ENCODE measurements at places on chromosomes 1 and 21.

GRCh38 chr1:42176902-42177519, 12.5 kb upstream of the GUCA2A start:
- DNase-seq = peak; percentile 72

GRCh38 chr1:66984491-66984890, 59.7 kb downstream of the MIER1 start:
- DNase-seq = no peak

DNA sequence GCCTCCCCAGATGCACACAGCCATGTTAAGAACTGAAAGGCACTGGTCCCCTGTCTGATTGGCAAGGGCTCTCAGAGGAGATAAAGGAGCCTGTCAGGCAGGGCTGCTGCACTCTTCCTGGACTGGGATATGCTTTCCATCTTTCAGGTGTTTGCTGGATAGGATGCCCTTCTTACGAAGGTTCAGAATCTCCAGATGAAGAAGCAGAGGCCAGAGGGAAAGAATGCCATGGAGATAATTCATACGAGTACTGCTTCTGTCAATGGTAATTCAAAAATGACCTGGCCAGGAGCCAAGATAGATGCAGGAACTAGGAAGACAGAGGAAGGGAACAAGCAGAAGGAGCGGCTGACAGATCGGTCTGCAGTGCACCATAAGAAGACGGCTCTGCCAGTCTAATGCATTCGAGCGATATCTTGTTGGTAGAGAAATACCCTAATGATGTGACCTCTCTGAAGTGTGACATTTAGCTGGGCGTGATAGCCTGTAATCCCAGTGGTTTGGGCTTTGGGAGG, 16.6 kb upstream of the ATP2B4 start:
- DNase-seq = no peak

- peak; percentile 89 for DNase-seq
These were observed 6.1 kb downstream of the IPO13 start for GRCh38 chr1:43952731-43953346.

DNA sequence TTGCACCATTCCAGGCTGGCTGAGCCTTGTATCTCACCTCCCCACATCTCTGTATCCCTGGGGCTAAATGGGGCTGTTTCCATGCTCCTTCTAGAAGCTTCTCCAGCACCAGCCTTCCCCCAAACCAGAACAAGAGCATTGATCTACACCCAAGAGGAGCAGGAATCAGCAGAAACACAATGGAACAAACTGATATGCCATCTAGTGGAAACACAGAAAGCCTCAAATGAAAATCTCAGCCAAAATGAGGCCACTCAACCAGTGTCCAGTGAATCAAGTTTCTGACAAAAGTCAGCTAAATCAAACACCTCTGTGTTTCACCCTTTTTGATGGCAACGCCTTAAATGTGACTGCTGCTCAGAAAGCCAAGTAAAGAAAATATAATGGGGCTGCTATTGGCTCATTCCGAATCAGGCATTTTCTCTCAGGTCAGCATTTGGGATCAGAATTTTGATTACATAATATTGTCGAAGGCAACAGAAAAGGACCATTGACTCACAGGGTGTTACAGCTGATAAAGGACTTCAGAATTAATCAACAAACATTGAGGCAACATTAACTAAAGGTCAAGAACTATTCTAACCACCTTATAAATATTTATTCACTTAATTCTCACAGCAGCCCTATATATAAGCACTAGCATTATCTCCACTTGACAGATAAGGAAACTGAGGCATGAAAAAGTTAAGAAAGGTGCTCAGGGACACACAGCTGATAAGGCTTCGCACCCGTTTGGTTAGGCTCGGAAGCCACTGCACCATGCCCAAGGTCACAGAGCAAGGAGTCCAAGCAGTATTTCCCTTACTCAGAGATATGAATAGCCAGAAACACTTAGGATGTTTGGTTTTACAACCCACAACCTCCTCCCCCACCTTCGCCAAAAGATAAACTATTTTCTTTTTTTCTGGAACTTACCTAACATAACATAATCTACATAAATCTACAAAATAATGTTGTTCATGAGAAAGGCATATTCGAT, 85.8 kb upstream of the KCNJ15 start:
- no peak for DNase-seq

GRCh38 chr1:173012126-173012525, 38.6 kb downstream of the TNFSF18 start:
- DNase-seq = no peak

DNA sequence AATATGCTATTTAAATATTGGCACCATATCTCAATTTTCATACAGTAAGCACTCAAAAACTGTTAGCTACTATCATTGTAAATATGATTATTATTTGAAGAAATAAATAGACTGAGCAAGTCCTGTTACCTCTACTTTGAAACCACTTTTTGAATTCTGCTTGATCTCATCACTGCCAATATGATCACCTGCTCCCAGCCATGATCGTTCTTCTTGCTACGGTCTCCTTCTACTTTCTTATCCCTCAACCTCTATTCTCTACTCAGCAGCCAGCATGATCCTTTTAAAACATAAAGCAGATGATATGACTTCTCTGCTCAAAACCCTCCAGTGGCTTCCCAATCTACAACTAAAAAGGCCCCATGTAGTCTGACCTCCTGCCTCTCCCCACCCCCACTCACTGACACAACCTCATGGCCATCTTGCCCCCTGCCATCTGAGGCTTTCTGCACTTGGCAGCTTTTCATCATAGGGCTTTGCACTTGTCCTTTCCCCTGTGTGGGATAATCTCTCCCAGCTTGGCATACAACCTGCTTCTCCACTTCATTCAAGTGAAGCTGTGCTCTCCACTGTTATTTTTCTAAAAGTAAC, 27.2 kb downstream of the CD34 start:
- no peak for DNase-seq

DNA sequence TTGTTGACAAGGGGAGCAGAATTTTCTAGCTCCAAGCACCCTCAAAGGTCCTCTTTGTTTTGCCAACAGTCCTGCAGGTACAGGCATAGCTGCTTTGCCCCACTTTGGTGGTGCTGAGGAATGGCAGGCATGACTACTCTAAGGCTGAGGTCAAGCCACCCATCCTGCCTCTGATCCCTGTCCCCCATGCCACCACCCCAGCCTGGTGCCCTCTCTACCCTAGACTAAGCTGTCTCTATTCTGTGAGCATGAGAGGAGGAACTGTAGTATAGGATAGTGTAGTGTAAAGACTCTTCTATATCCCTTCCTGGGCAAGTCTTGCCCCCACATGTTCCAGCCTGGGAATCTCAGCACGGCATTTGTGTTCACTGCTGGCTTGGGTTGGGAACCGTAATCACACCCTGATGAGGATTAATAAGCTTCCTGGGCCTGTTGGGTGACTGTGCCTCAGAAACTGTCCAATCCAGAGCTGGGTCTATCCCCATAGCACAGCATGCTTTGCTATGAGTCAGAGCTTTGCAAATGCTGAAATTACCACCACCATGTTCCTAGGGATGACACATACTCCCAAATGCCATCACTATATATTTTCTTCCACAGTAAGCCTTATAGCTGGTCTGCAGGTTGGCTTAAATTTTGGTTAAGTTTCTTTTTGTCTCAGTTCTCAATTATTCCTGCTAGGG, 105.7 kb upstream of the PPP2R5A start:
- DNase-seq = no peak

DNA sequence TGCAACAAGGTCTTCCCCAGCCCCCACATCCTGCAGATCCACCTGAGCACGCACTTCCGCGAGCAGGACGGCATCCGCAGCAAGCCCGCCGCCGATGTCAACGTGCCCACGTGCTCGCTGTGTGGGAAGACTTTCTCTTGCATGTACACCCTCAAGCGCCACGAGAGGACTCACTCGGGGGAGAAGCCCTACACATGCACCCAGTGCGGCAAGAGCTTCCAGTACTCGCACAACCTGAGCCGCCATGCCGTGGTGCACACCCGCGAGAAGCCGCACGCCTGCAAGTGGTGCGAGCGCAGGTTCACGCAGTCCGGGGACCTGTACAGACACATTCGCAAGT, 3.8 kb downstream of the ZBTB18 start:
- no peak for DNase-seq

DNA sequence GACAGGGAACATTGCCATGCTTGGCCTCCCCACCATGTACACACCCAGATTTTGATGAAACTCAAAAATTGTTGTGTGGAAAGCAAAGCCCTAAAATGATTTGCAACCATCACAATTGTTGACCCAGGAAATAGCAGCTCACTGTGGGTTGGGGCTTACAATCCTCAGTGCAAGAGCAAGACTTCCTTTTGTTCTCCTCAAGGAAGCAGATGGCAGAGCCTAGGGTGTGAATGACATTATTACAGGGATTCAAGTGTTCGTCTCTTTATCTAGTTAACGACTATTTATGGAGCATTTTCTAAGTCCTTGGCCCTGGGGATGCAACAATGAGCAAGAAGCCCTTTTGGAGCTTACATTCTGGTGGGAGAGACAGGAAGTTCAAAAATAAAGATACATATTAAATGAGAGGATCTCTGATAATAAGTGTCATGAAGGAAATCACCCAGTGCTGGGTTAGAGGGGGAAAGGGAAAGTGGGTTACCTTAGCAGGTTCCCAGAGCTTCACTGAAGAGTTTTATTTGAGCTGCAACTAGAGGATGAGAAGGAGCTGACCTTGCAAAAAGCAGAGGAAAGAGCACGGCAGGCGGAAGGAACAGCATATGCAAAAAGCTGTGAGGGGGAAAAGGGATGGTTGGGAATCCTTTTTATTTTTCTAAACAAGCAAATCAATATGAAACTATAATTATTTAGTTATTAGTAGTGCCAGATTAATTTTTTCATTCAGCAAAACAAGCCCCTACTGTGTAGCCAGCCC, 38.5 kb upstream of the ID3 start:
- DNase-seq = peak; percentile 50

GRCh38 chr1:20185834-20186782, at the start of the genes PLA2G2C and UBXN10:
Gene PLA2G2C, minus strand, starts transcription at chr1:20186518. Its CDS starts 9,155 bp downstream, at chr1:20177363.
Gene UBXN10, plus strand, starts transcription at chr1:20186096. Its CDS starts 4,466 bp downstream, at chr1:20190562.
- peak; percentile 67 for DNase-seq

DNA sequence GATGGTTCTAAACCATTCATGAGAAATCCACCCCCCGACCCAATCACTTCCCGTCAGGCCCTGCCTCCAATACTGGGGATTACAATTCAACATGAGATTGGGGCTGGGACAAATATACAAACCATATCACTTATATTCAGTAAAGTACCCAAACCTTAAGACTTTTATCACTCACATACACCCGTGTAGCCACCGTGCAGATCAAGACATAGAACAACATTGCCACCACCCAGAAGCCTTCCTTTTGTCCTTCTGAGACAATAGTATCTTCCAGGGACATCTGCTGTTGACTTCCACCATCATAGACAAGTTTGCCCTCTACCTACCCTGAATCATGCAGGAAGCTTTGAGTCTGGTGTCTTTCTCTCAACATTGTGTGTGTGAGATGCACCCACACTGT, 37.5 kb downstream of the CLIC6 start:
- DNase-seq = no peak

- no peak for DNase-seq
These were observed 2.3 kb downstream of the ATP1A1 start for GRCh38 chr1:116375148-116375886.

DNA sequence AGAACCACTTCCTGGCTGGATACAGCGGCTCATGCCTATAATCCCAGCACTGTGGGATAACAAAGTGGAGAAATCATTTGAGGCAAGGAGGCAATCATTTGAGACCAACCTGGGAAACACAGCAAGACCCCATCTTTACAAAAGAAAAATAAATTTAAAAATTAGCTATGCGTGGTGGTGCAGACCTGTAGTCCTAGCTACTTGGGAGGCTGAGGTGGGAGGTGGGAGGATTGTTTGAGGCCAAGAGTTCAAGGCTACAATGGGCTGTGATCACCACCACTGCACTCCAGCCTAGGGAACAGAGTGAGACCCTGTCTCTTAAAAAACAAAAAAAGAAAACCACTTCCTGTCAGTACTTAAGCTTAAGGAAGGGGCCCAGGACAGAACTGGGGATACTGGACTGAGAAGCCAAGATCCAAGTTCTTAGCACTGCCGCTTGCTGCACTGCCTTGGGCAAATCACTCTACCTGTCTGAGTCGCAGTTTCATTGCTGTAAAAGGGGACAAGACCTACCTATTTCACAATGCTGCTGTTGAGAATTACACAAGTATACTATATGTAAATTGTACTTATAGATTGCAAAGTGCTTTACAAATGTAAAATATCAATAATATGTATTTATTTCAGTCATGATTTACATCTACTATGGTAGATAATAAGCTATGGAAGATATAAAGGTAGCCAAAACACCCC, 154.9 kb downstream of the RERE start:
- no peak for DNase-seq

- DNase-seq = no peak
These were observed 182.9 kb upstream of the ATP1B1 start for GRCh38 chr1:168923521-168924136.

GRCh38 chr1:205735218-205735617, 14.8 kb downstream of the NUCKS1 start:
- no peak for DNase-seq

DNA sequence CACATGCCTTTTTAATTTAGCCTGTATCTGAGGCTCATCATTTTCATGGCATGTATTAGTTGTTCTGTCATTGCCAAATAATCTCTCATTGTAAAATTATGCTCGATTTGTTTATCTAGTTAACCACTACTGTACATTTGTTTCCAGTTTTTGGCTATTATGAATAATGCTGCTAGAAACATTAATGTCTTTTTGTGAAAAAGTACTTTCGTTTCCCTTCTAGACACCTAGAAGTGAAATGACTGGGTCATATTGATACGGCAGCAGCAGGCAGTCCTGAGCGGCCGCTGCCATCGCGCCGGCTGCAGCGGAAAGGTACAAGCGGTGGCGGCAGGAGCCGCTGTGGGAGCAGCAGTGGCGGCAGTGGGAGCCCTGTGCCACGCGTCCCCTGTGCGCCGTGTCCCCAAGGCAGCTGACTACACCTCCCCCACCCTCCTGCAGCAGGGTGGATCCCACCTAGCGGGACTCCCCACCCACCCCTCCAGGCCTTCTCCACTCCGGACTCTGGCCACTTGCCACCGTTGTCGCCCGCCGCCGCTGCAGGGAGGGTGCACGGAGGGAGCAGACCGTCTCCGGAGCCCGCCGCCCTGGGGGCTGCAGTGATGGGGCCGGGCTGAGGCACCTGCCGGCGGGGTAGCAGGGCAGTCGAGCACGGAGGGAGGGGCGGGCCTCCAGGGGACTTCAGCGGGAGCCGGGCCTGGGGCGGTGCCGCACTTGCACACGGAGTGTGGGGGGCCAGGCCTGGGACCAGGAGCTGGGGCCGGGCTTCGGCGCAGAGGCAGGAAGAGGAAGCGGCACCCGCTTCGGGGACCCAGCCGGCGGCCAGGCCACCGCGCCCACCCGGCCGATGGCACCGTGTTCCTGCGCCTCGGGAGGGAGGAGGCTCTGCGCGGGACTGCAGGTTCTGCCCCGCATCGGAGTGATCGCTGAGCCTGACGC, 66.8 kb upstream of the RGS7 start:
- peak; percentile 69 for DNase-seq
